ENCODE measurements at places on chromosomes 7 and 10.

GRCh38 chr10:5428133-5428532 lies 15.8 kb downstream of the NET1 start:
- no peak for DNase-seq

DNA sequence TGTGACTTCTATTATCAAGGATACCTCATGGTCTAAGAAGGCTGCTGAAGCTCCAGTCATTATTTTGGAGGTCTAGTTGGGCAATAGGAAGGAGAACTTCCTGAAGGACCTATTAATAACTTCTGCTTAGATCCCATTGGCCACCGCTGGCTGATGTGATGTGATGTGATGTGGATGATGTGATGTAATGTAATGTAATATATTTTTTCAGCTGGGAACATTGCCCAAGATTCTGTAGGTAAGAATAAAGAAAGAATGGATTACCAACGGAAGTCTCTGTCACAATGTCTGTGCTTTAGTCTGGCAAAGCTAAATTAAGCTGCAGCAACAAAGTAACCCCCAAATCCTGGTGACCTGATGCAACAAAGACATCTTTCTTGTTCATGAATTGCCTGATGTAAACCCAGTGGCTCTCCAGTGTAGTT lies 233.7 kb downstream of the PTEN start:
- no peak for DNase-seq

DNA sequence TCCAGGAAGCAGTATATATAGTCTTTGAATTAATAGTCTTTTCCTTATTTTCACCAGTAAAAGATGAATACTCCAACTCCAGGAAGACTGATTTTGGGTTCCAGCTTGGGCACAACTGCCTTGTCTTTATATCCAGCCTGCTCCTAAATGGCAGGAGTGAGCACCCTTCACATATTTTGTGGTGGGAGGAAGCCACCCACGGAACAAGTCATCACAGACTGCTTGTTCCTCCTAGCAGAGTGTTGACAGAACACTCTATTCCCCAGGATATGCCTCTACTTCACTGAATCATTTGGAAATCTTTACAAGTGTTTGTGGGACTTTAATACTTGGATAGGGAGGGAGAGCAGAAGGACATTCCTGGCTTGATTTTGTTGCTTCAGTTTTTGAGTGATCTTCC lies 31.7 kb downstream of the ITPRID1 start:
- no peak for DNase-seq

GRCh38 chr10:113609704-113610108 lies 54.1 kb downstream of the NRAP start:
- peak; percentile 10 for DNase-seq

GRCh38 chr7:38171623-38172391 lies 6.2 kb upstream of the STARD3NL start:
- DNase-seq, result no peak

- no peak for DNase-seq
Observed at GRCh38 chr7:29924684-29925083, 64.9 kb downstream of the SCRN1 start.

- peak; percentile 51 for DNase-seq
Observed at GRCh38 chr10:63711361-63711760, 190.2 kb downstream of the REEP3 start.

- peak; percentile 73 for DNase-seq
Observed at GRCh38 chr7:130758429-130759056, 24.5 kb upstream of the KLF14 start.

DNA sequence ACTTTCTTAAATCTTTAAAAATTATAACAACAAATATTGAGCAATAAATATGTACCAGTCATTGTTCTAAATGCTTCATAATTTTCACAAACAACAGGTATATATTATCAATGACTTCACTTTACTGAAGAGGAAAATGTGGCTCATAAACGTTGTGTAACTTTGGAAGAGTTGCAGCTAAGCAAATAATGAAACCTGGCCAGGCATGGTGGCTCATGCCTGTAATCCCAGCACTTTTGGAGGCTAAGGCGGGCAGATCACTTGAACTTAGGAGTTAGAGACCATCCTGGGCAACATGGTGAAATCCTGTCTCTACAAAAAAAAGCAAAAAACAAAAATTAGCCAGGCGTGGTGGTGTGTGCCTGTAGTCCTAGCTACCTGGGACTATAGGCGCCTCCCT lies 71.9 kb upstream of the AMPH start:
- no peak for DNase-seq

- no peak for DNase-seq
Observed at GRCh38 chr10:104707602-104708459, 66.7 kb downstream of the SORCS3 start.

- no peak for DNase-seq
Observed at GRCh38 chr7:94893661-94894060, 13.7 kb upstream of the PPP1R9A start.

DNA sequence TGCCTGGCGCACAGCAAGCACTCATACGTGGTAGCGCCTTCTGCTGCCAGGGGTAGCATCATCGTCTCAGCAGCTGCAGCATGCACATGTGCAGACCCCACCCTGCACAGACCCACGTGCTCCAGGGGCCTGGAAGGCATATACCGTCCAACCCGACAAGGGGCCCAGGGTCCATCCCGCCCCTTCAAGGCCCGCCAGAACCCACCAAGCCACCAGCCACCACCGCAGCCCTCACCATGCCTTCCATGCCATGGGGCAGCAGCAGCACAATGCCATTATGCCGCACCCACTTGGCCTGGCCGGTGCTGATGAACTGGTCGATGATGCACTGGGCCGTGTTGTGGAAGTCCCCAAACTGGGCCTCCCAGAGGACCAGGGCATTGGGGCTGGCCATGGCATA lies 22.7 kb downstream of the OGDHL start:
- no peak for DNase-seq

- peak; percentile 25 for DNase-seq
Observed at GRCh38 chr10:42933448-42934340, 143.2 kb upstream of the RET start.

GRCh38 chr7:103594186-103594585 lies 148.2 kb upstream of the SLC26A5 start:
- DNase-seq, result no peak

DNA sequence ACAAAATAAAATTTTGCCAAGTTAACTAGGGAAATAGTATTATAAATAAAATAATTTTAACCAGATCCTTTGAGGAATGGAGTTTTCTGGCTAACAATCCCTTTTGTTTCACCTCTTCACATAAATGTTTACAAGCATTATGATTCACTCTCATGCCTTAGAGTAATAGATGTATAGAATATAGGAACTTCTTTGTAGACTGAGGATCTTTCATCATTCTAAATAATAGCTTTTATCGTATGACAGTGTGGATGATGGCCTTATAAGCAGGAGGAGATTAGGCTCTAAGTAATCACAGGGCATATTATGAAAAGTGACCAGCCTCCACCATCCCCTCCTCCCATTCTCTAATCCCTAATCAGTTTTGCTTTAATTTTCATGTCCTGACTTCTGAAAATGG lies 13.5 kb downstream of the ING3 start:
- DNase-seq, result no peak

GRCh38 chr10:102542800-102543418 lies 39.1 kb downstream of the SUFU start:
- peak; percentile 10 for DNase-seq
